Karpas-422 (cell line): ENCODE measurements at places on chromosomes 12 and 14. TPM values are rescaled to one million over a fixed set of nuclear protein-coding genes. Genes with fewer than 3 reads are reported as not detected.
A peak's percentile ranks its signal among the peaks of the same experiment; 100 is the strongest.

GDF3 gene
- not detected in 2 replicates for total RNA-seq

MYF5 gene
- total RNA-seq, result not detected in 2 replicates

DNA sequence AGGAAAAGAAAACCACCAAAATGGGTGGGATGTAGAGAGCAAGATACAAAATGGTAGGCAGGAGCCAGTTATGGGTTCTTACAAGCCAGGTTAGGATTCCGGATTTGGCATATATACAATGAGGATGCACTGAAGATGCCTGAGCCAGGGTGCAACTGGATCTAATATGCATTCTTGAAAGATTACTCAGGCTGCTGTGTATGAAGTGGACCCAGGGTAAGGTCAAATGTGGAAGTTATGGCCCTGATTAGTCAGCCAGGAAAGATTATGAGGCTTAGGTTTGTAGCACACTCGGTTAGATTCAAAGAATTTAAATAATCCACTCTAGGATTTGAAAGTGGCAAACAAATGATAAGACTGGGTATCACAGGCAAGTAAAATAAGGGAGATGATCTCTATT is 1750.7 kb upstream of the FLRT2 start:
- H3K36me3 ChIP-seq, result no peaks in the 10 kb centered on the region
- DNase-seq, result no peak
- H3K27ac ChIP-seq, result no peak overlapping the region
- H3K4me3 ChIP-seq, result no peak overlapping the region

DNA sequence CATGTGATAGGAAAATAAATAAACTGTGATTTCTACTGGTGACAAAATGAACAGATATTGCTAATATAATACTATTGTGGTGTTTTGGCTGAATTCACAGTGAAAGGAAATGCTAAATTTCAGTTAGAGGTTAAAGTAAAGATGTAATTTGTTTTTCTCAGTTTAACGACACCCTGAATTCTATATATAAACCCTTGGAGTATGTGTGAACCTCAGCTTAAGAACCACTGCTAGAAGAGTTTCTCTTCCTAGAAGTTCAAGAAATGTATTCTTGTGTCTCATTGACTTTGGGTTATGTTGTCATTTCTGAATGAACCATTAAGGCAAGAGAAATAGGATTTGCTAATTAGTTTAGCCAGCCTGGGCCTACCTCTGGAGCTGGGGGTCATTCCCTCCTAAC is 8.2 kb downstream of the FBXO34 start:
- no peak overlapping the region for H3K27ac ChIP-seq
- DNase-seq, result no peak
- H3K27me3 ChIP-seq, result no peaks in the 10 kb centered on the region

DNA sequence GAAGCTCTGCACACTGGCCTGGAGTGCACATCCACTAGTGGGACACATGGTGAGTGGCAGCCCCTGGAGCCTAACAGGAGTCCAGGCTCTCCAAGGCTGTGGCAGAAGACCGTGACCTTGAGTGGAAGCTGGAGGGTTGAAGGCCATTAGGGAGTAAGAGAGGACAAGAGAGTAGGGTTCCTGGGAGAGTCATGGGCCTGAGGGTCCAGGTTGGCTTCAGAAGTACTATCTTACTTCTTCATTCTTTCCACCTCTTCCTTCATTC is 406 bp downstream of the IL23A start:
- DNase-seq, result no peak
- H3K36me3 ChIP-seq, result no peaks in the 10 kb centered on the region
- H3K4me1 ChIP-seq, result peaks cover 20% of the 10 kb centered on the region
- H3K27ac ChIP-seq, result no peak overlapping the region
- H3K27me3 ChIP-seq, result no peaks in the 10 kb centered on the region

- peak overlapping the region; percentile 25; the same call in 1 of the 2 replicates for H3K27ac ChIP-seq
- no peak for DNase-seq
- peaks cover 71% of the 10 kb centered on the region for H3K4me1 ChIP-seq
- no peaks in the 10 kb centered on the region for H3K27me3 ChIP-seq
These were observed 236.2 kb downstream of the EGLN3 start for GRCh38 chr14:33714527-33715226.
